Right ventricle myocardium inferior (tissue), 1 donor: ENCODE measurements at places on chromosomes 5 and 9. TPM values are rescaled to one million over a fixed set of nuclear protein-coding genes. Genes with fewer than 3 reads are reported as not detected.

Gene TUBB4B
- total RNA-seq, result 620 TPM

Gene FAM169A
- total RNA-seq, result 3.0 TPM

Gene CDH12
- total RNA-seq, result not detected

Gene MRPL36
- 62.3 TPM for total RNA-seq

Gene TAF1L
- not detected for total RNA-seq

Gene S1PR3
- total RNA-seq, result 27.5 TPM
